HT1080 (cell line): ENCODE measurements at places on chromosomes 7 and 10. TPM values are rescaled to one million over a fixed set of nuclear protein-coding genes. Genes with fewer than 3 reads are reported as not detected.
A peak's percentile ranks its signal among the peaks of the same experiment; 100 is the strongest.

DNA sequence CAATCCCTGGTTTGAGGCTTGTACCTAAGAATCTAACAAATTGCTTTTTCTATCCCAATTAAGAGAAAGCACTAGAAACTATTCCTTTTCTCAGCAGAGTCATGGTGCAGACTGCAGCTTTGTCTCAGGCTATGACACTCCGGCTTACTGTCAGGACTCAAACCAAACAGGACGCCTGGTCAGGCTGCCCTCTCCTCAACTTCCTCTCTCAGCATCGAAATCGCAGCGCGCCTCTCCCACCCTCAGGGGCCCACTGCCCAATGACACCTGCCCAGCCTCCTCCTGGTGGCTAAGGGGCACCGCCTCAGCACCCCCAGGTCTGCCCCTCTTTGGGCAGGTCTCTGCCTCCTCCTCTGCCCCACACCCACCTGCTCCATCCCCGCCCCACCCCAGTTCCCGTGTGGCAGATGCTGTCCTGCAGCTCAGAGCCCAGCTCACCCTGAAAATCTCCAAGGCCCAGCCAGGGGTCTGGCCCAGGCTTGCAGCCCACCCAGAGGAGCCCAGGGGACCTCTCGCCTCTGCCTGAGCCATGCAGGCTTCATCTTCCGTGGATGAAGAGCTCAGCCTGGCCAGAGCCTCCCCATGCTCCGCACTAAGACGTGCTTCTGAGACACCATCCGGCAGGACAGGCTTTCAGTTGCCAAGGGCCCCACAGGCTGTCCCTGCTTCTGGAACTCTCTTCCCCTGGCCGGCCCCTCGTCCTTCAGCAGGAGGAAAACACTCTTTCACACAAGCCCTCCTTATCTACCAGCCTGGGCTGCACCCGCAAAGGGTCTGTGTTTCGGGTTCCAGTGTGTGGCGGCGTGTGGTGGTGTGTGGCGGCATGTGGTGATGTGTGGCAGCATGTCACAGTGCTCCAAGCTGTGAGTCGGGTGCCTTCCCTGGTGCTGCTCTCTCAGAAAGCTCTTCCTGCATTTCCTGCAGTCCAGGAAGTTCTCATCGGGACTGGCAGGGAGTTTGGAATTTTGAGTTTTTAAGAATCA, 16.4 kb upstream of the PTPRN2 start:
- DNase-seq, result no peak

- DNase-seq, result no peak
Measured at GRCh38 chr7:92631067-92631849, 41.1 kb upstream of the FAM133B start.

GRCh38 chr7:33392148-33392547, 262.8 kb downstream of the BBS9 start:
- DNase-seq, result no peak

GRCh38 chr10:114615600-114616007, 42.5 kb downstream of the ABLIM1 start:
- no peak for DNase-seq

GRCh38 chr7:149625947-149626392, 128.4 kb upstream of the ZNF746 start:
- DNase-seq, result no peak

DNA sequence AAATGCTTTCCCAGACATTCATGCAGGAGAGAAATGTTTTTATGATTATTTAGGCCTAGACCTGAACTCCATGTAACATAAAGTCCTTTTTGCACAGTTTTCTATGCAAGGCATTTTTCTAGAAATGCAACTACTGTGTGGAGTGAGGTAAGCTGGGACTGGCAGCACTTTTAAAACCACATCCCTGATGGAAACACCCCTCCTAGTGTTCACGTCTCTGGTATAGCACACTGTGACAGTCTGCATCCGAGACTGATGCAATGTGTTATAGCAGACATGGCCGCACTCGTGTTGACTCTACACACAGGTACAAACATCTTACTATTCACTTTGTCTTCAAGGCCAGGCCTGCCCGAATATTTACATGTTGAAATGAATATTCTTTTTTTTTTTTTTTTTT, 19.3 kb upstream of the ERCC6 start:
- DNase-seq, result no peak

GRCh38 chr10:4270116-4270515, 485.1 kb upstream of the KLF6 start:
- peak; percentile 44 for DNase-seq

GRCh38 chr7:5419539-5420066, 4.0 kb downstream of the TNRC18 start:
- no peak for DNase-seq

DNA sequence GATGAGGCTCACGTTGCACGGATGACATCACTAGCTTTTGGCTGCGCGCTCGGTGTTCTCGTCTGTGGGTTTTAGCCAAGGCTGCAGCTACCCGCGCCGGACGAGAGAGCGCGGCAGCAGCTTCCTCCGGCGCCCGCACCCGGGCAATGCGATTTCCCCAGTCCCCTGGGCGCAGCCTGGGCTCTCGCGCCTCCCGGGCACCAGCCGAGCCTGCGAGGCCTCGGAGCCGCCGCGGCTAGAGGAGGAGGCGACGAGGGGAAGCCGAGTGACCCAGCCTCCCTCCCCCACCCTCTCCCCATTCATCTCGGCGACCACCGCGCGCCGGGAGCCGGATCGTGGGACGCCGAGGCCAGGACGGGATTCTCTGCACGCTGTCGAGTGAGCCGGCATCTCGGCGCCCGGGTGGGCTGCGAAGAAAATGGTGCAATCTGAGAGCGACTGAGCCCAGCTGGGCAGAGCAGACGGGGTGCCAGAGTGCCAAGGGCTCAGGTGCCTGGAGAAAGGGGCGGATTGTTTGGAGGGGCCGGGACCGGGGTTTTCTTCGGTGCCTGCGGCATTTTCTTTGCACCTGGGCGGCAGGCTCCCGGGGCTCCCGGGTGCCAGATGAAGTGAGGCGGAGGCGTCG, 1.2 kb upstream of the TMEM178B start:
- peak; percentile 27 for DNase-seq

- DNase-seq, result no peak
Measured at GRCh38 chr10:47330804-47331203, 8.6 kb downstream of the GDF2 start.

- no peak for DNase-seq
Measured at GRCh38 chr10:103554488-103555324, 61.2 kb downstream of the NEURL1 start.

GRCh38 chr7:98049034-98049433, 57.6 kb upstream of the LMTK2 start:
- peak; percentile 13 for DNase-seq

- no peak for DNase-seq
Measured at GRCh38 chr7:24017519-24017918, 266.5 kb upstream of the NPY start.

DNA sequence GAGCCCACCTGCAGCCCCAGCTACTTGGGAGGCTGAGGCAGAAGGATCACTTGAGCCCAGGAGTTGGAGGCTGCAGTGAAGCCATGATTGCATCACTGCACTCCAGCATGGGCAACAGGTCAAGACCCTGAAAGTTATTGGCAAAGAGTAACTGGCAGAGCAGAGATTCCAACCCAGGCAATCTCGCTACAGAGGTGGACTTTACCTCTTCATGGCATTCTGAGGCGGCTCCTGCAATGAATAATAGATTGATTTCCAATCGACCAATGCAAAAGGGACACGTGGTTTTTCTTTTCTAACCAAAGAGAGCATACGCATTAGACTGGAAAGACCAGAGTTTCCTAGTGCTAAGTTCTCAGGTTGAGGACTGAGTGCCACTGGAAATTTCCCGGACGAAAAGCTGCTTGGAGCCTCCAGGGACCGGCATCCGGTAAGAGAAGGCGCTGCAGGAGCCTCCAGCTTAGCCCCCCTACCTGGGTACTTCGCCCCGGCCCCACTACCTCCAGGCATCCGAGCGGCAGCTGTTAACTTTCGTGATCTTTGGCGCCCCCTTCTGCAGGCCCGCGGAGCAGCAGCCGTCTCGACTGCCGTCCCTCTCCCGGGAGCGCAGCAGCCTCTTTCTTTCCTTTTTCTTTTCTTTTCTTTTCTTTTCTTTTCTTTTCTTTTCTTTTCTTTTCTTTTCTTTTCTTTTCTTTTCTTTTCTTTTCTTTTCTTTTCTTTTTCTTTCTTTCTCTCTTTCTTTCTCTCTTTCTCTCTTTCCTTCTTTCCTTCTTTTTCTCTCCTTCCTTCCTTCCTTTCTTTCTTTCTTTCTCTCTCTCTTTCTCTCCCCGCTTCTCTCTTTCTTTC, 4.1 kb downstream of the MBLAC1 start:
- peak; percentile 46 for DNase-seq

GRCh38 chr7:116138202-116138801, 72.0 kb upstream of the TES start:
- DNase-seq, result peak; percentile 63

- DNase-seq, result peak; percentile 76
Measured at GRCh38 chr10:32237644-32238345, 109.2 kb downstream of the EPC1 start.

- DNase-seq, result no peak
Measured at GRCh38 chr7:49928787-49929186, 155.3 kb downstream of the VWC2 start.

Gene ZSCAN25
- total RNA-seq, result 8.3 and 14.2 TPM in 2 replicates

Gene HTR7
- 16.8 and 19.4 TPM in 2 replicates for total RNA-seq

Gene TET1
- total RNA-seq, result 0.84 and 1.2 TPM in 2 replicates

Gene ZNF786
- 3.6 and 4.1 TPM in 2 replicates for total RNA-seq

Gene PIK3CG
- 1.9 and 2.1 TPM in 2 replicates for total RNA-seq

Gene SLC39A12
- not detected in 2 replicates for total RNA-seq

Gene INHBA
- 1.1 and 1.7 TPM in 2 replicates for total RNA-seq

Gene CYP3A7
- total RNA-seq, result 0.32 and 0.50 TPM in 2 replicates

Gene TAF5
- total RNA-seq, result 13.5 and 15.7 TPM in 2 replicates
